CD4-positive, alpha-beta T cell treated with Interleukin-12 subunit alpha and Interleukin-12 subunit beta, for 1 hour (primary cell): ENCODE measurements at places on chromosomes 1 and 21.
A peak's percentile ranks its signal among the peaks of the same experiment; 100 is the strongest.

GRCh38 chr1:5828308-5828935 lies 163.8 kb downstream of the NPHP4 start:
- DNase-seq: no peak

DNA sequence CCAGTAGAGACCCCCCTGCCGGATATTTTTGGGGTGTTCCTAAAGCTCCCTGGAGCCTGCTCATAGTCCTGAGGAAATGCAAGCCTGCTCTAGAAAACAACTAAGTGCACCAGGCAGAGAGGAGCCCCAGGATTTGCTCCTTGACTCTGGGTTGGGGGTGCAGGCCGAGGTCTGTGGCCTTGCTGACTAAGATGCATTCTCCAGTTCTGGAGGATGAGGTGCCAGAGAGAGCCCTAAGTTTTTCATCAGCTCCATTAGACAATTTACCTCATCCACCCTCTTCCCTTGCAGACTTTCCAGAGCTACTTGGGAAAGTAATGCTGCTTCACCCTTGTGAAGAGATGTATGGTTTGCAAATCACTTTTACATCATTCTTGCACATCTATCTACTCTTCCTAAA lies 9.1 kb downstream of the TUFT1 start:
- DNase-seq: no peak

- DNase-seq: no peak
Measured at GRCh38 chr1:56267611-56268010, 311.8 kb downstream of the PLPP3 start.

- DNase-seq: peak; percentile 93
Measured at GRCh38 chr1:31789259-31790065, 25.3 kb upstream of the ADGRB2 start.

GRCh38 chr1:219446288-219446687 lies 166.6 kb downstream of the ZC3H11B start:
- no peak for DNase-seq

- DNase-seq: no peak
Measured at GRCh38 chr1:101993710-101994109, 3.0 kb downstream of the OLFM3 start.

- DNase-seq: no peak
Measured at GRCh38 chr1:118136187-118136941, 48.7 kb downstream of the SPAG17 start.

DNA sequence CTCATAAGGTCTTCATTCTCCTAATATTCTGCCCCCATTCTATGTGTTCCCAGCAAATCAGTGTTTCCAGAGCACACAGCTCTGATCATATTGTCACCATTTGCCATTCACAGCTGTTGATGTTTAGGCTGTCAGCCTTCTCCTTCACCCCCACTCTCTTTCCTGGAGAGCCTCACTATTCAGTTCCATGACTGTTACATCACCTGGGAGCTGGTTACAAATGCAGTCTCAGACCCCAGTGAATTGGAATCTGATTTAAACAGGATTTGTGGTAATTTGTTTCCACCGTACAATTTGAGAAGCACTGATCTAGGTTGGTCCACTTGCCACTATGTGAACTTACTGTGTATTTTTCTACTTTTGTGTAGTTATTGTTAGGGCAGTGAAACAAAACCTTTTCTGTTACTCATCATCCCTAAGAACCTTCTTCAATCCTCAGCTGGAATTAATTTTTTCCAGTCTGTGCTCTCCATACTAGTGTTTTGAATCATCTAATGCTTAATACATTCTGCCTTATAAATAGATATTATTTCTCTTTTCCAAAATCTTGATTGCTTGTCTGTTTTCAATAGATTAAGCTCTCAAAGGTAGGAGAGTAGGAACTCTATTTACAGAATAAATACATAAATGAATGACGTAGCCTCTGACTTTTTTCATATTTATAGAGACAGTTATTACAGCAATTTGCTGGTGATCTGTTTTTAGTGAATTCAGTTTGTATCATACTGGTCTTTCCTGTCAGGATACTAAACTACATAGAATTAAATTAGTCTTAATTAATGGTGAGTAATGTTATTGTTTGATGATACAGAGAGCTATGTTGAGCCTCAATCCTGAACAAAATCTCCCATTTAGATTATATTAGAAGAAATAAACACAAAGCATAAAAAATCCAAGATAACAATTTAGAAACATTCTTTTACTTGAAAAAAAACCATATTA lies 8.1 kb downstream of the SNX7 start:
- no peak for DNase-seq

DNA sequence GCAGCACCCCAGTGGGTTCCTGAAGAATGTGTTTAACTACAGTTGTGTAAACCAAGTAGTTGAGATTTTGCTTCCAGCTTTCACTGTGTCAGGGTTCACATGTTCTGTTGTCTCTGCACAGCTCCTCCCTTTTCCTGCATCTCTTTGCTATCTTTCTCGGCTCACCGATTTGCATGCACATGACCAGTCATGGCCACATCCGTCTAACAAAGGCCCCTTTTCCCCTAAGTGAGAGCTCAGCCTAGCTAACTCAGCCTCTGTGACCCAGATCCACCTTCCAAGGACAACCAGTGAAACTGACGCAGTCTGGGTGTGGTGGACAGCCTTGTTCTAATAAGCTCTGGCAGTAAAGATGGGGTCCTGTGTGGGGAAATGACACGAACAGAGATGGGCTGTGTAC lies 101.1 kb downstream of the ZP4 start:
- DNase-seq: no peak

- DNase-seq: no peak
Measured at GRCh38 chr1:107862064-107862463, 102.9 kb downstream of the VAV3 start.

DNA sequence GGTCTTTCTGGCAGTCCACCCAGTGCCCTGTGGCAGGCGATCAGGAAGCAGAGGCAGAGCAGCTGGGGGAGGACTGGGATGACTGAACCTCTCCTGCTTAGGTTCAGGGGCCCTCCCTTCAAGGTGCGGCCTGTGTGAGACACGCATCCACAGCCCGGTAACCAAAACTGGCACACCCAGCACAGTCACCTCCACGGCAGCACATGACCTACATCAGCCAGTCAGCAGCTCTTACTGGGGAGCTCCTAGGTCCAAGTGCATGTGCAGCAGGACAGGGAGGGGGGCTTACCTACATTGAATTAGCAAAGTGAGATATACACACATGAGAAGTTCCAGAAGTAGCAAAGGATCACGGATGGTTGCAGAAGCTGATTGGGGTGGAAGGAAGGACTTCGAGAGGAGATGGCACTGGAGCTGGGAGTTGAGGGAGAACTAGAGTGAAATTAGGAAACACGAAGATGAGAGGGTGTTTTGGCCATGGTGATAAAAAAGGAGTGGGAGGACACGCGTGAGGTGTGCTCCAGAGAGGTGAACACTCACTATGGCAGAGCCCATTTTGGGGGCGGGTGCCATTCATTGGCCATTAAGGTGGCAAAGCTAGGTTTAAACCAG lies 51.4 kb upstream of the IRF2BP2 start:
- no peak for DNase-seq

GRCh38 chr21:36980280-36981048 lies 14.0 kb upstream of the HLCS start:
- no peak for DNase-seq

DNA sequence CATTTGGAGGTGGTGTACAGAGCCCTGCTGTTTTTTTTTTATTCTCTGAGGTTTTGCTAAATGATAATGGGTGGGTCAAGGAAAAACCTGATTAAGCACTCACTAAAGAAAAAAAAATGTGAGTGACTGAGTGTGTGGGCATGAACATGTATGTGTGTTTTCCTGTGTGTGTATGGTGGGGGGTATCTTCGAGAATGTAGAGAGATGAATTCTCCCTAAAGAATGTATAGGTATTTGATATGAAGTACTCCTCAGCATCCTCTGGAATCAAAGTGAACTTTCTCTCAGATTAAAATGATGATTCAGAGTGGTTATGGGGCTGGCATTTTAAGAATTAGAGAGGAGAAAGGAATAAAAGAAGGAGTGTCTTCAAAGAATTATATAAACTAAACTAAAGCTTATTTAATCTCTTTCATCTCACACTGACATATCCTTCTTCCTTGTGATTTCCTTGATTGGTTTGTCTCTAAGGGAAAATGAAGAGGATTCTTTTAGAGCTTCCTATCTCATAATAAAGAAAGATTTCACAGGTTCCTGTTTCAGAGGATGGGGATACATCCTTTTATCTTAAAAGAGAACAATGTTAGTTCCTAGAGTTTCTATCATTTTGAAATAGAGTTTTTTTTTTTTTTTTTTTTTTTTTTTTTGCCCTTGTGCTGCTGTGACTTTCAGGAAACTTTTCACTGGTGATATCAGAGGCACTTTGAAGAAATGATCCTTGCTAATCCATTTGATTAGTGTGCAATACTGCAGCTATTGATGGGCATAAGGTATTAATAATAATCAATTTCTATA lies 23.9 kb downstream of the S1PR1 start:
- DNase-seq: no peak

- DNase-seq: no peak
Measured at GRCh38 chr1:74107394-74107793, 90.6 kb downstream of the LRRIQ3 start.

DNA sequence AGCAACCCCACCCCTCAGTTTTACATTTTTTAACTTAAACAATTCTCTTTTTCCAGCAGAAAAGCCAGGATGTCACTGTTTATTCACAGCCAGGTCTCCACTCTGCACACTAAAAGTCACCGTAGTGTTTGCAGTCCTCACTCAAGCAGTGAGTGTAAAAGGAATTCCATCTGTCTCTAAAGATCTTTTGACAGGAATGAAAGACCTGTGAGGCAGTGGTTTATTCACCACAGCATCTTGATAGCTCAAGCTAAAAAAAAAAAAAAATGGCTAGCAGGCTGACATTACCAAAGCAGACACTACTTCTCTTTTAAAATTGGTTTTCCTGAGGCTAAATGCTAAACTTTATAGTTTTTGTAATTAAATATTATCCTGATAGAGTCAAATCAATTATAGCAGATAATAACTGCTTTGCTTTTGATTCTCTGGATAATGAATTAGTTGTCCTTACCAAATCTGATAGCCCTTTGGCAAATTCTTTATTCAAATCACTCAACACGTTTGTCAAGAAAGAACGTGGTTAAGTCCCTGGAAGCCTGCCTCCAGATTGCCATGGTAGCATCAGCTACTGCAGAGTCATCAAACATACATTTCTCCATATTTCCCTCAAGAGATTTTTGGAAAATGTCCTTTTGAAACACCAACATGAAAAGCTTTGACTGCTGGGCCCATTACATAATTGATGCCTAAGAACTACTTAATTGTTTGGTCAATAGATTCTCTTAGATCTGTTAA lies 22.2 kb upstream of the SLC5A9 start:
- DNase-seq: no peak

DNA sequence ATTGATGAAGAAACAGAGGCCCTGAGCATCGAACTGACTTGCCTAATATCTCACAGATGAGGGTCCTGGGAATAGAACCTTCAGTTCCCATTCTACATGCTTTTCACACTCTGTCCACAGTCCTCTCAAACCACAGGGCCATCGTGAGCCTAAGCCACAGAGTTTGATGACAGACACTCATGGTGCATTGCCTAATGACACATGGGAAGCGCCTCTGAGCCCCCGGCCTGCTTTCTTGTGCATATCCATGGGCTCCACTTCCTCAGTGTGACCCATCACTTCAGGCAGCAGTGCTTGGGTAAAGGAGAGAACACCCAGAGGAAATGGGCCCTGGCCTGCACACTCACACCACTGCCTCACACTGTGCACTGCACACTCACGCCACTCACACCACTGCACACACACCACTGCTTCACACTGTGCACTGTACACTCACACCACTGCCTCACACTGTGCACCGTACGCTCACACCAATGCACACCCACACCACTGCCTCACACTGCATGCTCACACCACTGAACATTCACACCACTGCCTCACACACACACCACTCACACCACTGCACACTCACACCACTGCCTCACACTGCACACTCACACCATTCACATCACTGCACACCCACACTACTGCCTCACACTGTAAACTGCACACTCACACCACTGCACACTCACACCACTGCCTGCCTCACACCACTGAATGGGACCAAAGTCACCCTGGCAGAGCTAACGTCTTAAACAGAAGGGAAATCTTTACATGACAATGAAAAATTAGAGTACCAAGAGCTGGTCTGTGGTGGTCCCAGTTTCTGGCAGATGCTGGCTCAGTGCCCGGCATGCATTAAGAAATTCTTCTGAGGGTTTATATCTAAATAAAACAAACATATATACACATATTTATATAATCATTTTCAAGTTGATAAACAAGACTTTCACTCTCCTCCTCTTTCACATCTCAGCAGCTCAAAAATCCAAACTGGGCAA lies 53.0 kb downstream of the KANK4 start:
- no peak for DNase-seq

DNA sequence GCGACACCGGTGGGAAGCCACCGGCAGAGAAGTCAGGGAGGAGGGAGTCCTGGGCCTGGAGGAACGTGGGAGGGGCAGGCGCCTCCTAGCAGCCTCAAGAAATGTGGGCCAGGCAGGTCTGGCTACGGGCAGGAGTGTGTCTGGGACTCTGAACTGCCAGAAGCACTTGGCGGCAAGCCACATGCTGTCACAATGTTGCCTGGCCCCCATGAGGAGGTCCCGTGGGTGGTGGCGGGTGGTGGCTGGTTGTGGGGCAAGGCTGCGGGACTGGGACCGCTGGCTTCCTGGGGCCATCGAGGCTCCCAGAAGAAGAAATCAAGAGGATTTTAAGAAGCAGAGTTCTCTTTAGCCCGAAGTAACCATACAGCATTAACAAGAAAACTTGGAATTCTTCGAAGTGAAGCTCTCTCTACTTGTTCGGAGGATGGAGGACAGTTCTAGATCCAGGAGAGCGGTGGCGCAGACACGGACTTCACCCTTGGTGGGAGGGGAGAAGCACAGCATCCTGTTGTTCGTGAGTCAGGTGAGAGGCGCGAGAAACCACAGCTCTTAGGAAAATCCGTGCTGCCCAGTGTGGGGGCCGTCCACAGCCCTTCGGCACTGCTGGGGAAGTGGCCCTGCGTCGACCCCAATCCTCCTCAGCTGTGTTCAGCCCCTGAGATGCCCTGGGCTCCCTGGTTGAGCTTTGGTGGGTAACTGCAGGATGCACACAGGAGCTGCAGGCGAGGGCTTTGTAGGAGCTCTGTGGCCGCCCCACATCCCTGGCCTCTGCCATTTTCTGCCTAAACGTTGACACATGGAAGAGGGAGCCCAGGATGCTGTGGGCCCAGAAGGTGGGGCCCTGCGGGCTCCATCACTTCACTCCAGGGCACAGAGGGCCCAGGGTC lies 12.4 kb downstream of the SKI start:
- no peak for DNase-seq

DNA sequence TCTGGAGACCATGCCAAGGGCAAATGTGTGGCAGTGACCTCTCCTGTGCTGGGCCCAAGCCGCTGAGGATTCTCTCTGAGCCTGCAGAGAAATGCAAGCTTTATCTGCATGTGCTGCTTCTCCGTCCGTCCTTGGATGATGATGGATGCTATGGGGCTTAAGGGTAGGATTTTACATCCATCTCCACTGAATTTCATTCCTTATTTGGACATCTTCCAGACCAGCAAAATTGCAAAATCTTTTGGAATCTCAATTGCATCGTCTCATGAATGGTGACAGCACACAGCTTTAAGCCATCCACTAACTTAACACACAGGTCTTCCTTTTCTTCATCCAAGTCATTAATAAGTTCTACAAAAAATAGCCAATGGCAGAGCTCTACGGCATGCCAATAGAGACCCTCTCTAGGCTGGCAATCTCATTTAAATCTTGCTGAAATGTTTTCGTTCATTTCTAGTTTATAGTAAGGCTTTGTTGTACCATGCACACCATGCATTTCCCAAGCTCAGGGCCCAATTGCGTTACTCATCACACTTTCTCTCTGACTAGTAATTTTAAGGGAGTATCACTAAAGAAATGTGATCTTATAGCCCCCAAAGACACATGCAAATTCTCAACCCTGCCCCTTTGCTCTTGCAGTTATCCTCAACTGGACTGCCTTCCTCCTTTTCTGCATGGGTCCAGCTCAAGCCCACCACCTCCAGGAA lies 11.1 kb downstream of the BATF3 start:
- no peak for DNase-seq
